ENCODE measurements at places on chromosomes 11 and 22.

- no peak for DNase-seq
Measured at GRCh38 chr11:84300092-84300491, 1013.9 kb upstream of the CCDC90B start.

DNA sequence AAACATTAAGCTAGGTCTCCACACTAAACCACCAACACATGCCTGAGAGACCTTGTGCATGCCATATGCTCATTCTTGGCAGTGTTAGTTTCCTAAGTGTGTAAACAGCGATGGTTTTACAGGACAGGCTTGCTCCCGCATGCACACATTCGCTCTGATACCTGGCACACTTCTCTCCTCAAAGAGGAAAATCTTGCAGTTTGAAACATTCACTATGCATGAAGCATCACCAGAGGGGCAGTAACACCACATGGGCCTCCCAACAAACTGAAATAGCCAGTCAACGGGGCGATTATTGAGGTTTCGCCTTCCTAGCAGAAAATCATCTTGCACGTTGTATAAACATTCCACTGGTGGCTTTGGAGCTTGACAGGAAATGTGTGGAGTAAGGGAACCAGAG, 52.6 kb downstream of the ABTB2 start:
- no peak for DNase-seq

GRCh38 chr11:69510471-69511357, 29.3 kb downstream of the LINC01488 start:
- no peak for DNase-seq

DNA sequence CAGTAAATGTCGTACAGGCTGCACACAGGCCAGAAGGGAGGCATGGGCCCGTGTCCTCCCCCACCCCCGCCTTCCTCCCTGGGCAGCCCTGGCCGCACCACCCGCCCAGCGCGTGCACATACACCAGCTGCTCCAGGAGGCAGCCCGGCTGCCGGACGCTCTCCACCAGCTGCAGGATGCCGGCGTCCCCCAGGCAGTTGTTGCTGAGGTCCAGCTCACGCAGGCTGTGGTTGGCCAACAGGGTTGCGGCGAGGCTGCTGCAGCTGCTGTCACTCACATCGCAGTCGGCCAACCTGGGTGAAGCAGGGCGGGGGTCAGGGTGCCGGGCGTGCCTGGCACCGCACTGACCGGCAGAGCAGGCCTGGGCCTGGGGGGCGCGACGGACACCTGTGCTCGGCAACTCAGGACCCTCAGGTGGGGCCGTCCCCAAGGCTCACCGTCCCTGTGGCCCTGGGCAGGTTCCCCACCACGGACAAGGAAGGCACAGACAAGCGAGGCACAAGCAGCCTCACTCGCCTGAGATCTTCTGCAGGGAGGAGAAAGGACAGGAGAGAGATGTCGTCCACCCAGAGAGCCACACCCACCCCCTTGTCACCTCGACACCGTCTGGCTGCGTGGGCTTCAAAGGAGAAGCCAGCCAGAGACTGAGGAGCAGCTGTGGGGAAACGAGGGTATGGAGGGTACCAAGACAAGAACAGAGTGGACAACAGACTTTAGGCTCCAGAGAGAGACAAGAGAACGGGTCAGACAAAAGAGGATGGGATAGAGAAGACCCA, 12.1 kb downstream of the RNH1 start:
- no peak for DNase-seq

DNA sequence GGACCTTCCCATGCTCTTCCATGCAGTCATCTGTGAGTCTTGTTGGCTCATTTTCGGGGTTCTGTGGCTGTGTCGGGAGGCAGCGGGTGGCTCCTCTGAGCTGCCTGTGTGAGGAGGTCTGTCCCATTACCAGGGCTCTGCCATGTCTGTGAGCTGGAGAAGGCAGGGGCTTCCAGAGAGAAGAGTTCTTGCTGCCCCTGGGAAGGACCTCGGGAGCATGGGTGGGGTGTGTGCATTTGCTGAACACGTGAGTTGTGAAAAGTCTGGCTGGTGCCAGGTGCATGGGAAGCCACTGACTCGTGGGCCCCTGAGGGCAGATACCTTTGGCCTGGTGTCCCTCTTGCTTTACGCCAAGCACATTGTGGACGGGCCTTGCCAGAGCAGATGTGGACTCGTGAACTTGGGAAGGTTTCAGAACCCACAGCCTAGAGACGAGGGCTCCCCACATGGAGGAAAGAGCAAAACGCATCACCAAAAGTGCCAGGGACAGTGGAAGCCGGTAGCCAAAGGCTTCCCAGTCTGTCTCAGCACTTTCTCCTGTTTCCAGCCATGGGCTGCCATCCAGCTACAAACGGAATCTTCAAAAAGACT, 1324.5 kb downstream of the BRD1 start:
- DNase-seq: no peak

- no peak for DNase-seq
Measured at GRCh38 chr22:32909581-32910428, 108.3 kb downstream of the TIMP3 start.

DNA sequence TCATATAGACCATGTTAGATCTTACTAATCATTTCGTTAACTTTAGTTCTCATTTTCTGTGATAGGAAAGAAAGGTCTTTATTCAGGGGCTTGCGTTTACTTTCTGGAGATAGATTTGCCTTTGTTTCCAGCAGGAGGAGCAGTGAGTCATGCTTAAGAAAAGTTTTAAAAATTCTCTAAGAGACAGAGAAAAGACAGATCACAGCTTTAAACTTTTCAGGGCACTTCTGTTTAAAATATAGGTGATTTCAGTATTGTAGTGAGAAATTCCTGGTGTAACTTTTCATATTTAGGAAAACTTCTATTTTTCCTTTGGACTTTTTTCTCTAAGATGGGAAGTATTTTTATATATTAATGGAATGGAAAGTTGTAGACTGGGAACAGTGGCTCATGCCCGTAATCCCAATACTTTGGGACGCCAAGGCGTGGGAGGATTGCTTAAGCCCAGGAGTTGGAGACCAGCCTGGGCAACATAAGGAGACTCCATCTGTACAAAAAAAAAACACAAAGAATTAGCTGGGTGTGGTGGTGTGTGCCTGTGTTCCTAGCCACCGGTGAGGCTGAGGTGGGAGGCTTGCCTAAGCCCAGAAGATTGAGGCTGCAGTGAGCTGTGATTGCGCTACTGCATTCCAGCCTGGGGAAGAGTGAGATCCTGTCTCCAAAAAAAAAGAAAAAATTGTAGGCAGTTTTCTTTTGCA, 60.3 kb downstream of the ATXN10 start:
- DNase-seq: no peak

- DNase-seq: no peak
Measured at GRCh38 chr11:111731821-111732220, 34.4 kb downstream of the PPP2R1B start.

- DNase-seq: no peak
Measured at GRCh38 chr11:46012185-46012584, 89.7 kb downstream of the LARGE2 start.

- no peak for DNase-seq
Measured at GRCh38 chr22:50486561-50487289, at the start of gene MIOX. Gene MIOX (plus strand): TSS chr22:50486859. CDS start chr22:50486898, 39 bp downstream.

- no peak for DNase-seq
Measured at GRCh38 chr11:68498903-68499883, 38.6 kb downstream of the PPP6R3 start.

DNA sequence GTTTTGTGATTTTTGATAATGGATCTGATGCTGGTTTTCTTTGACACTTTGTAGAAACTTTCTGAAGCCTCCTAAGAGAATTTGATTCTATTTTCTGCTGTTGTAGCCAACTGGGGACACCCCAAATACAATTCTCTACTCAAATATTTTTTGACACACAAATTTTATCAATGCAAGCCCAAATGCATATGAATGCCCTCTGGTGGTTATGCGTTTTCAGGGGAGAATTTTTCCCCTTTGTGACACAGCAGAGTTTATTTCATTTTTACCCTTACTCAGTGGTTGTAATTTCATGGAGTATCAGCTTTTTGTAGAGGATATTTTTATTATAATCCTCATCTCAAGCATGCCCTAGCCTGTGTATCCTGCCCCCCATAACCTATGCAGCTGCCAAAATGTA, 44.7 kb upstream of the MTMR2 start:
- DNase-seq: no peak

- DNase-seq: peak; percentile 74
Measured at GRCh38 chr22:45268958-45269844, 15.5 kb upstream of the UPK3A start.

DNA sequence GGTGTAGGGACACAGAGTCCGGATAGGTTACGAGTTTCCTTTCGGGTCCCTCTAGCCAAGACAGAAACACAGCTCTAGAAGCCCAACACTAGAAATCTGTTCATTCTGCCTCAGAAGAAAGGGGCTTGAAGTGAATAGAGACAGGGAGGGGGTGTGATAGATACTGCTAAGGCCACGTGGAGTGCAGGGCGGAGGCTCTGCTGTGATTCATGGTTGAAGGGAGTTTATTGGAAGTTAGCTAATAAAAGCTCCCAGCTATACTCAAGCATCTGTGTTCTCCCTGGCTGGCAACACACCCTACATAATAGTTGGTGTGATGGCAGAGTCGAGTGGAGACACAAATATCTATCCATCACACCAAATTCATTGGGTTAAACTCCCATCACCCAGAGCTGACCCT, 337.4 kb downstream of the CADM1 start:
- no peak for DNase-seq

DNA sequence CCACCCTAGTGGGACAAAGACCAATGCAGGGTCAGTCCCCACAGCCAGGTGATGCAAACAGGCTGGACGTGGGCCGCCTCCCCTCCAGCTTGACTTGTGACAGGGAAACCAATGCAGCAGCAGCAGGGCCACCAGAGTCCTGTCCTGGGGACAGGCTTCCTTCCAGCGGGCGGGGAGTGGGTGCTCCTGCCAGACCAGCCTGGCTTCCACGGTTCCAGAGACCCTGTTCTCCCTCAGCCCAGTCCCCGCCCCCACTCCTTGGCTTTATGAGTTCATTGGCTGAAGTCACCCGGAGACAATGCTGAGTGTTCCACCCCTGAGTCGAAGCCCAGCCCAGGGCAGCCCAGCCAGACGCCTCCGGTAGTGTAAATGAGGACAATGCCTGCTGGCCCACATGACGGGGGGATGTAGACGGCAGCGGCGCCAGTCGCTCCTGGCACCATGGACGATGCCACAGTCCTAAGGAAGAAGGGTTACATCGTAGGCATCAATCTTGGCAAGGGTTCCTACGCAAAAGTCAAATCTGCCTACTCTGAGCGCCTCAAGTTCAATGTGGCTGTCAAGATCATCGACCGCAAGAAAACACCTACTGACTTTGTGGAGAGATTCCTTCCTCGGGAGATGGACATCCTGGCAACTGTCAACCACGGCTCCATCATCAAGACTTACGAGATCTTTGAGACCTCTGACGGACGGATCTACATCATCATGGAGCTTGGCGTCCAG, at the start of gene TSSK2:
Gene TSSK2 (plus strand): TSS at position 350 of the 726 bp plus-strand sequence. CDS start 92 bp downstream, at position 442.
- DNase-seq: no peak

- DNase-seq: no peak
Measured at GRCh38 chr11:77479746-77480352, 6.0 kb upstream of the PAK1 start.

DNA sequence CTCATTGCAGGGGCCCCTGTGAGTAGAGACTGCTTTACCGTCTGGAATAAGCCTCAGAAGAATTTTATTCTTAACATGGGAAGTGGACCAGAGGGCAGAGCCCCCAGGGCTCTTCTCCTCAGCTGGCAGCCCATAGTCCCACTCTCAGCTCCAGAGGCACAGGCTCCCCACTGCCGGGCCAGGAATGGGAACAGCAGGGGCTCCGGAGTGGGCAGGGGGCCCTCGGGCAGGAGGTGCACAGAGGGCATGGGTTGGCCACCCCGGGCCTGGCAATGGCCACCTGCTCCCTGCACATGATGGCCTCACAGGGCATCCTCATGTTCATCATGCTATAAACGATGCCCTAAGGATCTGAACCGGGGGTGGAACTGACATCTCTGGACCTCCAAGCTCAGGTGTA, 1469.7 kb downstream of the BRD1 start:
- DNase-seq: no peak

DNA sequence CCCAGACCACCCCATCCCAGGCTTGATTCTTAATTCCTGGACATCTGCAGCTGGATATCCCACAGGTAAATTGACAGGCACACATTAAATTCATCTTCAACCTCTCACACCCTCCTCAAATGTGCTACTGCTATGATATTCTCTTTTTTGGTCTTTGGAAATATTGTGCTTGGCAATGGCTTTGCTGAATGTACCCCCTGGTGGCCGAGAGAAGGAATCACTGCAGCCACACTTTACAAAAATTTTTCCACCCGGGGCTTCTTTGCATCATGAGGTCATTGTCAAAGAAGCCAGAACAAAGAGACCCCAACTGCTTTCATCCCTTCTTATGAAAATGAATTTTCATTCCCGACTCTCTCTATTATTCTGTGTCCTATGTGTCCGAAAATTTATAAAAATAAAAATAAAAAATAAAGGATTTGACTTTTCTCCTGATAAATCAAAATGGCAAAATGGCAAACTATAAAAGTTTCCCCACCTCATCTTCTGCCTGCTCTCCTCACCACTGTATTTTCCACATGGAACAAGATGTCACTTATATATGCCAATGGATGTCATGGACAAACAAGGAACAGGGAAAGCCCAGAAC, 15.0 kb upstream of the CYB5R2 start:
- no peak for DNase-seq

DNA sequence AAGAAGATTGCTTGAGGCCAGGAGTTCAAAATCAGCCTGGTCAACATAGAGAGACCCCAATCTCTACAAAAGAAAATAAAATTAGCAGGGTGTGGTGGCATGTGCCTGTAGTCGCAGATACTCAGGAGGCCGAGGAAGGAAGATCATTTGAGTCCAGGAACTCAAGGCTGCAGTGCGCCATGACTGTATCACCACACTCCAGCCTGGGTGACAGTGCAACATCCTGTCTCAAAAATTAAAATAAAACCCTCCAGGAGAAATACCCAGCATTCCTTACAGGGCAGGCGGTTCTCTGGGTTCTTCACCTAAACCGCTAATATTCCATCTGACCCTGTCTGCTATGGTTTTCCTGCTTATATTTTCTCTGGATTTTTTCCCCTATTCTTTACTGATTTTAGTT, 13.5 kb downstream of the TCF20 start:
- no peak for DNase-seq

DNA sequence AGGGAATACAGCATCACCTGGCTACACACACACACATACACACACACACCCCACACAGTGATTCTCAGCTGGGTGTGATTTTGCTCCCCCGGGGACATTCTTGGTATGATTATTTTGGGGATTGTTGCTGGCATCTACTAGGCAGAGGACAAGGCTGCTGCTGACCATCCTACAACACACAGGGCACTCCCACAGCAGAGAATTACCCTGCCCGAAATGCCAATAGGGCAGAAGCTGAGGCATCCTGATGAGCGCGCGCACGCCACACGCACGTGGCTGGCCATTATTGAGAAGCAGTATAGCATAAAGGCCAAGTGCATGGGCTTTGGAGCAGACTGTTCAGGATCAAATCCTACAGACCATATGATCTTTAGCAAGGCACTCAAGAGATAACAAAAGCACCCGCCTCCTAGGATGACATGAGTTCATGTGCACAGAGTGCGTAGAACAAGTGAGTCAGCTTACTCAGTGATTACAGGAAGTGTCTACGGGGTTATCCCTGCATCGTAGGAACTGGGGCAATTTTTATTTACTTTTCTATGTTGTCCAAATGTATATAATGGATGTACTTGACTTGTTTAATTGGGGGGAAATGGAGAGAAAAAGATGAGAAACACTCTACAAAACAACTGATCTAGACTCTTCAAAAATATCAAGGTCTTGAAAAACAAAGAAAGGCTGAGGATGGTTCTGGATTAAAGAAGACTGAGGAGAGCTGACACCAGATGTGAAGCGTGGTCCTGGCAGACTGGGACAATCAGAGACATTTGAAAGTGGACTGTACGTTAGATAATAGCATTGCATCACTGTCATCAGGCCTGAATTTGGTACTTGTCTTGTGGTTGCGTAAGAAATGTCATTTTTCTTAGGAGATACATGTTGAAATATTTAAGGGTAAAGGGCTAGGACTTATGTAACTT, 7.2 kb upstream of the EHD1 start:
- no peak for DNase-seq
